K562 (cell line): ENCODE measurements at places on chromosomes 1 and 21. TPM values are rescaled to one million over a fixed set of nuclear protein-coding genes. Genes with fewer than 3 reads are reported as not detected.

UMODL1 gene
- total RNA-seq, result not detected in 2 replicates

NTNG1 gene
- total RNA-seq, result not detected in 2 replicates

BSND gene
- not detected in 2 replicates for total RNA-seq

DNA sequence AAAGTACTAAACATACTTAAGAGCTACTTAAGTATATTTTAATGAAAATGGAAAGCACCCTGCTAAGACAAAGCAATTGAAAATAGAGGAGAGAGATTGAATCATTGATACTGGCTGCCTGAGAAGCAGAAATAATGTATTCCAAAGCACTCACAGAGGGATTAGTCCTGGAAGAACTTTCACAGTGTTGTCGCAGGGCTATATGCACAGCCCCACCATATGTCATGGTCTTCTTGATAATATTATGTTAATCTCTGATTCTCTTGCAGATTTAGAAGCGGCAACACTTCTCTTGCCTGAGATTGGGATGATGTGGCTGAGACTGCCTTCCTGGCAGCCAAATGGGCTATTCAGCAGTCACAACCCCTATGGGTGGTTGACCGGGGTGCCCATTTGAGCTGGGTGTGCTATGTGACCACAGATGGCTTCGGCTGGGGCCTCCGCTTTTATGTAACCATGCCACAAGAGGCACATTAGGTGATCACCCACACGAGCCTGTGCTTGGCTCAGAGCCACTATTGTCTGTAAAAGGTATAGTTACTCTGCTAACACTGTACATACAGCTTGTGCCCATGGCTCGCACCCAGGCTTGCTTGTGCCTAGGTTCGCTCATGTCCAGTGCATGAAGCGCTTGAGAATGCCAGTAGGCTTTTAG, 152.2 kb upstream of the SGIP1 start:
- DNase-seq, result no peak

- no peak for DNase-seq
Observed at GRCh38 chr1:186283374-186283773, 91.7 kb downstream of the TPR start.

- no peak for DNase-seq
Observed at GRCh38 chr1:61376151-61376550, 293.8 kb downstream of the NFIA start.

DNA sequence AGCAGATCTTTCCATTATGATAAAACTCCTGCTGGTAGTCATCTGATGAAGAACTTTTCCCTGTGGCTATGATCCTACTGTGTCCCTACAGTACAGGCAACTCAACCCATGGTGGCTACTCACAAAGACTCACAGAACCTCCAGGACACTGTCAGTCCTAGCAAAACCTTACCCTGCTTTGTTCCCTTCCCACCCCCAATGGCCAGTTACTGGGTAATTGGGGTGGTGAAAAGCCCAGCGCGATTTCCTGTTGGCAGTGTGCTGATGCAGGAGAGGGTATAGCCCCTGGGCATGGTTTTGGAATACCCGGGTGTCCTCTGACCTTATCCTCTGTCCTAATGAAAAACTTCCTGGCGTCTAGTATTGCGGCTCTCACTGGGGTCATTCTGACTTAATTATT, 533 bp upstream of the RGL1 start:
- no peak for DNase-seq
